Muscle of arm (tissue), 14 donors: ENCODE measurements at places on chromosomes 6 and 20.

DNA sequence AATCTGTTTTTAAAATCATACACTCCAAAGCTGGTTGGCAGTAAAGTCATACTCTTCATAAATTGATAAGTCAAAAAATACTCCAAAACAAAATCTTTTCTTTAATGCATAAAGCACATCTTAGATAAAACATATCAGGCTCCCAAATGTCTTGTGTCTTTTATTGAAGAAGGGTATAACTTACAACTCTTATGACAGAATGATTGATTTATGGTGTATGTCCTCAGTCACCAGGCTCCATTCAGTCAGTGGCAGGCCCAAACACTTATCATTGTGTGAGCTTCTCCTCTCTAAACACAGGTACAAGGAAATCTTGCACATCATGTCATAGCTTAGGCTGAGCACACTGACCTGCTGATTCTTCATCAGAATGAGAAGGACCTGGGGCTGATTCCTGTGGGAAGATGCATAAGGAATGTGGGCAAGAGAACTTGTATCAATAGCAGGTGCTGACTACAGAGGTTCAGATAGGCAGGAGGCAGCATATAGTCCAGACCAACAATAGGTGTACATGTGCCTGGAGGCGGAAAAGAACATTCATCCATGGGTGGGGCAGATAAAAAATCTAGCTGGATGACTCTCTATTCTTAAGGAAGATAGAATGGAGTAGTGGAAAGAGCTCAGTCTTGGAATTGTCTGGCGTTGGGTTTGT lies 1.9 kb downstream of the CALHM5 start:
- DNase-seq = no peak

- peak; percentile 25 for DNase-seq
Measured at GRCh38 chr6:95431637-95432228, 145.6 kb upstream of the MANEA start.

- DNase-seq = no peak
Measured at GRCh38 chr6:139386404-139386803, 12.0 kb upstream of the CITED2 start.

GRCh38 chr20:23111307-23111943 lies 25.3 kb upstream of the CD93 start:
- DNase-seq = no peak

DNA sequence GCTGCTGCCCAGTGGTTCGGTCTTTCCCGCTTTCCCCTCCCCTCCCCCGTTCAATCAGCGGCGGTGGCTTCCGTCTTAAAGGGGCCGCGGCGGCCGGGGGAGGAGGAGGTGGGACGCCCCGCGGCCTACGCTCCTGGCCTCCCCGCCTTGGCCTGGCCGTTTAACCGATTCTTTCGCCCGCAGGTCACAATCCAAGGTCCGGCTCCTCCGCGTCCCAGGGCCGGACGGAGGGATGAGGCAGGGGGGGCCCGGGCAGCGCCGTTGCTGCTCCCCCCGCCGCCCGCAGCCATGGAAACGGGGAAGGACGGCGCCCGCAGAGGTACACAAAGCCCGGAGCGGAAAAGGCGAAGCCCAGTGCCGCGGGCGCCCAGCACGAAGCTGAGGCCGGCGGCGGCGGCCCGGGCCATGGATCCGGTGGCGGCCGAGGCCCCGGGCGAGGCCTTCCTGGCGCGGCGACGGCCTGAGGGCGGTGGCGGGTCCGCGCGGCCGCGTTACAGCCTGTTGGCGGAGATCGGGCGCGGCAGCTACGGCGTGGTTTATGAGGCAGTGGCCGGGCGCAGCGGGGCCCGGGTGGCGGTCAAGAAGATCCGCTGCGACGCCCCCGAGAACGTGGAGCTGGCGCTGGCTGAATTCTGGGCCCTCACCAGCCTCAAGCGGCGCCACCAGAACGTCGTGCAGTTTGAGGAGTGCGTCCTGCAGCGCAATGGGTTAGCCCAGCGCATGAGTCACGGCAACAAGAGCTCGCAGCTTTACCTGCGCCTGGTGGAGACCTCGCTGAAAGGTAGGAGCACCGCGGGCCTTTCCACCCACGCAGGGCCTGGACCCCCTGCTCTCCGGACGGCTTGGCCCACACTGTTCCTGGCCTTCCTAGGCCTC lies 1.2 kb downstream of the STK35 start:
- peak; percentile 30 for DNase-seq

DNA sequence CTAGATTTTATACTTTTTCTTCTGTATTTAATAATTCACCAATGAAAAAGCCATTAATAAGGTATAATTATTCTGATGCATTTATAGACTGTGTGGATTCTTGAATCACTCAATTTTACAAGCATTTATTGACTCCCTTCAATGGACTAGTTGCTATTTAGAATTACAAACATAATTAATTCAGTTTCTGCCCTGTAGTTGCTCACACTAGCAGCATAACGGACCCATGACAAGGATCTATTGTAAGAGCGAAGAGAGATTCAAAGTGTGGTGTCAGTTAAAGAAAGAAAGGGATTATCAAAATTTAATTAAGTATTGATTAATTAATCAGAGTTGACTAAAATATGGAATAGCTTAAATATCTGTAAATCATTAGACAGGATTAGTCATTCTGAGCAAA lies 602.6 kb upstream of the PTCHD4 start:
- DNase-seq = no peak

GRCh38 chr6:31559958-31560696 lies 12.0 kb upstream of the LTA start:
- no peak for DNase-seq

DNA sequence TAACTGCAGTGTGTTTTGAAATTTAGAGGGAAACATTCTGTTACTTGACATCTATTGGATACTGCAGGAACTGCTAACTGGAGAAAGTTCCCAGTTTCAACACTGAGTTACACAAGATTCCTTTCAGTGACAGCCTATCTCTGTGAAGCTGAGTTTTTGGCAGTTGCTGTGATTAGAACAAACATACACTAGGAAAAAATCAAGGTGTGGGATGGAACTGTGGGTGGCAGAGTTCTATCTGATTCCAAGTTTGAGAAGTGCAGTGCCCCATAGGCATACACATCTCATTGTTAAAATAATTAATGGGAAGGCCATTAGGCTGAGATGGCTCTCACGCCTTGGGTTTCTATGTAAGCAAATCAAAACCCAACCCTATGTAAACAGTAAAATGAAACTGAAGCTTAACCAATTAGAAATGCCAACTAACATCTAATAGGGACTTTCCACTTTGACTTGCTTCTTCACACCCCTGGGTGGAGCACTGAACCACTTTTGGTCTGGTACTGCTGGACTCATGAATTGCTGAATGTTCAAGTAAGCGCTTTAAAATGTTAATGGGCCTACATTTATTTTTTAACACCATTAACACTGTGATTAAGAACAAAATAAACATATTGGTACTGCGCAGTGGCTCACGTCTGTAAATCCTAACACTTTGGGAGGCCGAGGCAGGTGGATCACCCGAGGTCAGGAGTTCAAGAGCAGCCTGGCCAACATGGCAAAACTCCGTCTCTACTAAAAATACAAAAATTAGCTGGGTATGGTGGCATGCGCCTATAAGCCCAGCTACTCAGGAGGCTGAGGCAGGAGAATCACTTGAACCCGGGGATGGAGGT lies 55.2 kb upstream of the TBC1D7 start:
- no peak for DNase-seq

DNA sequence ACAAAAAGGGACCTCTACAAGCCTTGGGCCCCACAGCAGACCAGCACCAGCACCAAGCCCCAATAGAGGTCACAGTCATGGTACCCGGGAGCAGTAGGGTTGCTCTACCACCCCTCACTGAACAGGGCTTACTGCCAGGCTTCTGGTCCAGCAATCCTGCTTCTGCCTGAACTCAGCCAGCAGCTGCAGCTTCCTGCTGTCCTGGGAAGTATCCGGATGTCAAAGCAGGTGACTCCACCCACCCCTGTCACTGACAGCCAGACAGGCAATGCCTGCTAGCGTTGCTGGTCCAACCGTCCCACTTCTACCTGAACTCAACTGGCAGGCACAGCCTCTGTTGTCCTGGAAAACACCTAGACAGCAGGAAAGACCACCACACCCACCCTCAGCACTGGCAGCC lies 47.0 kb upstream of the PCSK2 start:
- DNase-seq = no peak

- DNase-seq = no peak
Measured at GRCh38 chr6:93494057-93494456, 74.7 kb upstream of the EPHA7 start.

GRCh38 chr20:38965264-38965663 lies 3.1 kb downstream of the DHX35 start:
- DNase-seq = no peak

GRCh38 chr6:56242346-56242745 lies 5.0 kb downstream of the COL21A1 start:
- DNase-seq = no peak

DNA sequence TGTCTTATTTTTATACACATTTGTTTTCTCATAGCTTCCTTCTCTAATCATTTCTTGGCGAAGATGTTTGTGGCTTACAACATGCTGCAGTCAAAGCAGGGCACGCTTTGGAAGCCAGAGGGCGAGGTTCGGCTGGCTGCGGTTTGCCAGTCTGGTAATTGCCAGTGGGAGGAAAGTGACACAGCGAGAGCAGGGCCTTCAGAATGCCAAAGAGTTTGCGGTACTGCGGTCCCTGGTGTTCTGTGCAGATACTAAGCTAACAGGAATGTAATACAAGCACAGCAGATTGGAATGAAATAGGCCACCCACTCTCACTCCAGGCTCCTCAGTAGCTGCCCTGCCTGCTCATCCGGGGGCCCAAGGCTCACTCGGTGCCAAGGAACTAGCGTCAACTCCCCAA lies 58.7 kb upstream of the TGM3 start:
- DNase-seq = no peak

DNA sequence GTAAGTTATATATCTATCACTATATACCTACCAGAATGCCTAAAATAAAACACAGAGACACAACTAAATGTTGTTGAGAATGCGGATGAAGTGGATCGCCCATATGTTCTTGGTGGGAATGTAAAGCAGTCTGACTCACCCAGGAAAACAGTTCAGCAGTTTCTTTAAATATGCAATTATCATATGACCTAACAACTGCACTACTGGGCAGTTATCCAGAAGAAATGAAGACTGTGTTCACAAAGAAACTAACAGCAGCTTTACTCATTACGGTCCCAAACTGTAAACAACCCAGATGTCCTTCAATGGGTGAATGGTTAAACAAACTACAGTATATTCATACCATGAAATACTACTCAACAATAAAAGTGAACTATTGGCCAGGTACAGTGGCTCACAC lies 14.3 kb upstream of the ZC3H12D start:
- DNase-seq = peak; percentile 40

GRCh38 chr6:20117474-20117873 lies 94.8 kb downstream of the MBOAT1 start:
- no peak for DNase-seq

GRCh38 chr6:1325461-1326309 lies 13.8 kb downstream of the FOXQ1 start:
- DNase-seq = no peak

GRCh38 chr20:22684763-22685443 lies 100.5 kb upstream of the FOXA2 start:
- DNase-seq = no peak

- DNase-seq = no peak
Measured at GRCh38 chr6:52654007-52654406, 16.9 kb upstream of the TMEM14A start.
